HTR-8/SVneo (cell line): ENCODE measurements at places on chromosomes 7 and 10.

DNA sequence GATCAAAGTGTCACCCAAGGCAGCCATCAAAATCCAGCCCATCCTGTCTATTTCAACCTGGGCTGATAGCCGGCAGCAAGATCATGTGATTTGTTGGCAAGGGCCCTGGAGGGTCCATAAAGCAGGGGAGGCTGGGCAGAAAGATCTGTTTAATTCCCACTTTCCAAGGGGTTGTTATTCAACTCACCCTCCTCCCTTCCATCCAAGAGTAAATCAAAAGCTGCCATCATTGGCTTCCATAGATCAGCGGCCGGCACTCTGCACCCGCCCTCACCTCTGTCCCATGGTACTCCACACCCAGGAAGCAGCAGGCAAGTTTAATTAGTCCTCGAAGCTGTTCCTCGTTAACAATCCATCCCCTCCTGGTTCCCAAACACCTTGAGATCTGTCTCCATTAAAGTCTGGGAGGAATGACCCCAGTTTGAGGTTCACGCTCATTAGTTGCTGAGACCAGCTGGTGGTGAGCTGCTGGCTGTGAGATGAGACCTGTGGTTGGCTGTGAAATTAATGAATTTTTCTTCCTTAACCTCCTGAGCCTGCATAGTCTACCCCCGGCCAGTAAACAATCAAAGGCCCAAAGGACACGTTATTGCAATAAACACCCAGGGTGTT, 120.6 kb upstream of the CHST15 start:
- DNase-seq, result no peak

GRCh38 chr7:20013536-20013935, 203.6 kb downstream of the MACC1 start:
- no peak for DNase-seq

GRCh38 chr7:22452960-22453558, 46.9 kb downstream of the STEAP1B start:
- no peak for DNase-seq

- no peak for DNase-seq
Observed at GRCh38 chr7:151575410-151575809, 55.7 kb upstream of the RHEB start.

- DNase-seq, result no peak
Observed at GRCh38 chr10:97927622-97928021, 78.0 kb downstream of the GOLGA7B start.
